ENCODE measurements at places on chromosomes 12 and 14.

DNA sequence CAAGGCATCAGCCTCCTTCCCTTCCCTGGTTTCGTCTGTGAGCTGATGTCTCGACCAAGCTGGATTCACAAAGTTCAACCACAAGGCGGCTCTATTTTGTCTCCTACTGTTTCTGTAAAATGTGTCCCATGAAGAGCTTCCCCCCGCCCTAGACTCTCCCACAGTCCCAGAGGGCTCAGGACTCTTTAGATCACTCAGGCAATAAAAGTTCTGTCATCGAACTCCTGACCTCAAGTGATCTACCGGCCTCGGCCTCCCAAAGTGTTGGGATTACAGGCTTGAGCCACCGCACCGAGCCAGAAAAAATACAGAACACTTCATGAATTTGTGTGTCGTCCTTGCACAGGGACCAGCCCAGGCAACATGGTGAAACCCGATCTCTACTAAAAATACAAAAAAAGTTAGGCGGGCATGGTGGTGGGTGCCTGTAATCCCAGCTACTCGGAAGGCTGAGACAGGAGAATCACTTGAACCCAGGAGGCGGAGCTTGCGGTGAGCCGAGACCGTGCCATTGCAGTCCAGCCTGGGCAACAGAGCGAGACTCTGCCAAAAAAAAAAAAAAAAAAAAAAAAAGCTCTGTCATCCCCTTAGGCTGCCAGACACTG is 149.4 kb downstream of the BCL11B start:
- peak; percentile 62 for DNase-seq

DNA sequence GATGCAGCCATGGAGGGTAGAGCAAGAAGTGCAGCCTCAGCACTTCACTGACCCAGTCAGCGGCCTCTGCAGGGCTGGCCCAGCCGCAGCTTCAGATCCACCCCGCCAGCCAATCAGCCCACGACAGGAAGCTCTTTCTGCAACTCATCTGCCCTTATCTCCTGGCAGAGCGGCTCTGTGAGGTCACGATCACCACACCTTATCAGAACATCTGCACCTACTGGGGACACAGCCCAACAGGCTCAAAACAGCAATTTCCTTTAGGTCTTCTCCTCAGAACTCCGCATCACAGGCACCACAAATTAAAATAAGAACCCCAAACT is 287.3 kb downstream of the BCL11B start:
- DNase-seq, result no peak

GRCh38 chr12:49251357-49251756 is 13.5 kb upstream of the TUBA1C start:
- no peak for DNase-seq

DNA sequence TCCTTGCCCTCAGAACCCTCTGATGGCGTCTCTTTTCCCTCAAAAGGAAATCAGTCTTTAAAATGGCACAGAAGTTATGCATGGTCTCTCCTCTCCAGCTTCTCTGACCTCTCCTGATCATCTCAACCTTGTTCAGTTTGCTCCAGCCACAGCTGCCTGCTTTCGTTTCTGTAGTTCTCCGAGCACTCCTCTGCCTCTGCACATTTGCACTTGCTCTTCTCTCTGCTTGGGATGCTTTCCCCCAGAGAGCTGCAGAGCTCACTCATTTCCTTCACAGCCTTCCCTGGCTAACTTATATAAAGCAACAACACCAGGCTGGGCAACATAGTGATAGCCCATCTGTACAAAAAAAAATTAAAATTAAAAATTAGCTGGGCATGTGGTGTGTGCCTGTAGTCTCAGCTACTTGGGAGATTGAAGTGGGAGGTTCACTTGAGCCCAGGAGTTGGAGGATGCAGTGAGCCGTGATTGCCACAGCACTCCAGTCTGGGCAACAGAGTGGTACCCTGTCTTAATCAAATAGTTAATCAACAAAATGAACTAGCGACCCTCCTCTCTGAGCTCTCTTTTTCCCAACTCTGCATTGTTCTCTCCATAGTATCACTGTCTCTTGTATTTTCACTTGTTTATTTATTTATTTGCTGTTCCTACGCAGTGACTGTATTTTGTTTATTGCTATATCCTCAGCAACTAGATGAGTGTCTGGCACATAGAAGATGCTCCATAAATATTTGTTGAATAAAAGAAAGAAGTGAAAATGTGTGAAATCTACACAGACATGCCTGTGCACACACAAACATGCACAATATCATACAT is 37.7 kb downstream of the PPFIBP1 start:
- no peak for DNase-seq

DNA sequence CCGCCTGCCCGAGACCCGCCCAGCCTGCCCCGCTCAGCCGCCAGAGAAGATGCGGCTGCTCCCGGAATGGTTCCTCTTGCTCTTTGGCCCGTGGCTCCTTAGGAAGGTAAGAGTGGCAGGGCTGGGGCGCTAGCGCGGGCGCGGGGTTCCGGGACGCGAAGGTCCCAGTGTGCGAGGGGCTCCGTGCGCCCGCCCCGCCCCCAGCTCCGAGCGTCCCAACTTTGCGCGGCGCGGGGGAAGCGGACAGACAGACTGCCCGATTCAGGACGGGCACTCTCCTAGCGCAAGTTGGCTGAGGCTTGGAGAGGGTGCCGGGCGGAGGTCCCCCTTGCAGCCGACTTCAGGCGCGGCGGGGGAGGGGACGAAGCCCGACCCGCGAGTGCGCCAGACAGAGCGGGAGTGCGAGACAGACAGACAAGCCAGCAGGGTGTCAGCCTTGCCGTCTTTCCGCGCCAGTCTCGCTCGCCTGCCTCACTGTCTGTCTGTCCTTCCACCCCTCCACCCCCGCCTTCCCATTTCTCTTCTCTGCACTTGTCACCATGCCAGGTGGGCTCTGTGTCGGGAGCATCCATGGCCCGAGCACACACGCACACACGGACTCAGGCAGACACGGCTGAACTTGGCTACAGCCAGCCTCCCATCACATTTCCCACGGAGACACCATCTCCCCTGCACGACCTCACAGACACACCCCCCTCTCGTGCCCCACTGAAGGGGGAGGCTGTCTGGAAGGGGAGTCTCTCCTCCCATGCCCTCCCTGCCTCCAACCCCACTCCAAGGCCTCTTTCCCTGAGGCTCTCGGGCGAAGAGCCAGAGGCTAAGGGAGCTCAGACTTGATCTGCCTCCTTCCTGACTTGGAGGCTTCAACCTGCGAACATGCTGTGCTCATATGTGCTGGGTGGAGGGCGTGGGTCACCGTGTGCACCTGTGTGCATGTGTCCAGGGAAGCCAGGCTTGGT is 606 bp downstream of the NXPH4 start:
- DNase-seq, result peak; percentile 23

DNA sequence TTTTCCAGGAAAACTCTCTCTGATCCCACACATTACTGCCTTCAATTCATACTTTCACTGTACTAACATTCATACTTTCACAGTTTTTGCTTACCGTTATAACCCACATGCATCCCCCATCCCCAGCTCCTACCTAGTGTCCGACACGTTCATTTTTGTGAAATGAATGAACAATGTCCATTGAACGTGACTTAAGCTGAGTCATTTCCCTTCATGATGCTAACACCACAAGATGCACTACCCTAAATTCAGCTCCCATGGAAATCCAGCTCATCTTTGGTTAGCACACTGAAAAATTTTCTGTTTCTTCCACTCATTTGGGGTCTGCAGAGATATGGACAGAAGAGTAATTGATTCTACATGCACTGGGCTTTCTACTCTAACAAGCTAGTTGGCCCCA is 84.7 kb downstream of the GALNT4 start:
- no peak for DNase-seq

DNA sequence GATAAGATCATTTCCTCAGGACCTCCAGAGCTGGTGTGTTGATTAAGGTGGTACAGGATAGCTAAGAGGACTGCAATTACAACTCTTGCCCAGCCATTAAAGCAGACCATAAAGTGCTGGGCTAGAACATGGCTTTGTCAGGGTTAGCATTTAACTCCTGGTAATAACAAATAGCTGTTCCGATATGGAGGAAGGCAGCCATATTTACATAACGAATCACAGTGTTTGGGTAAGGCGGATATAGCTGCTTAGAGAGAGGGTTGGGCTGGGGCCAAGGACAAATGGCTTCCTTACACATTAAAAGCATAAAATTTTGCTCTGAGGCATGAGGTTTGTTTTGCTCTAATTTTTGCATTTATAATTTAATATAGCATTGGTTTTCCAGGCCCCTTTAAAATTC is 297.7 kb upstream of the DDHD1 start:
- no peak for DNase-seq

DNA sequence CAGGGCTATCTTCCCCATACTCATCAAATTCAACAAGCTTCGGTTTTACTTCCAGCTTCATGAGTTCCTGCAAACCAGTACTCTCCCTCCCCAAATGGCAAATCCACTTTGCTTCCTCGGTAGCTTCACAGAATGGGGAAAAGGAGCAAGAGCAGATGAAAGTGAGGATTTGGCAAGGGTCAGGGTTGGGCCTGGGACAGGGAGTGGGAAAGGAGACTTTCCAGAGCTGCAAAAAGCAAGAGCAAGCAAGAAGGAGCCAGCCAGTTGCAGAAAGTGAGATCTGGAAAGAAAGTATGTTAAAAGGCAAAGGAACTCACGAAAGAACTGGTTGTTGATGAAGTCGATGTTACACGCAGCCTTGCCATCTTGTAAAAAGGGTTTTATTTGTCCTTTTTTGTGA is 522.8 kb upstream of the TBX3 start:
- DNase-seq, result no peak

- no peak for DNase-seq
Measured at GRCh38 chr12:57882575-57882974, 36.0 kb upstream of the CTDSP2 start.

- no peak for DNase-seq
Measured at GRCh38 chr14:28983279-28983678, 216.7 kb downstream of the FOXG1 start.

DNA sequence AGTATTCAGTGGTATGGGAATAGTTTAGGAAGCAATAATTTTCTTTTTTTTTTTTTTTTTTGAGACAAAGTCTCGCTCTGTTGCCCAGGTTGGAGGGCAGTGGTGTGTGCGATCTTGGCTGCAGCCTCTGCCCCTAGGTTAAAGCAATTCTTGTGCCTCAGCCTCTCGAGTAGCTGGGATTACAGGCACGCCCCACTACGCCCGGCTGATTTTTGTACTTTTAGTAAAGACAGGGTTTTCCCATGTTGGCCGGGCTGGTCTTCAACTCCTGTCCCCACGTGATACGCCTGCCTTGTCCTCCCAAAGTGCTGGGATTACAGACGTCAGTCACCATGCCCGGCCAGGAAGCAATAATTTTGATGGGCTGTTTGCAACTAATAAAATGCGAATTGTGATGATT is 62.1 kb downstream of the ATG14 start:
- DNase-seq, result no peak

DNA sequence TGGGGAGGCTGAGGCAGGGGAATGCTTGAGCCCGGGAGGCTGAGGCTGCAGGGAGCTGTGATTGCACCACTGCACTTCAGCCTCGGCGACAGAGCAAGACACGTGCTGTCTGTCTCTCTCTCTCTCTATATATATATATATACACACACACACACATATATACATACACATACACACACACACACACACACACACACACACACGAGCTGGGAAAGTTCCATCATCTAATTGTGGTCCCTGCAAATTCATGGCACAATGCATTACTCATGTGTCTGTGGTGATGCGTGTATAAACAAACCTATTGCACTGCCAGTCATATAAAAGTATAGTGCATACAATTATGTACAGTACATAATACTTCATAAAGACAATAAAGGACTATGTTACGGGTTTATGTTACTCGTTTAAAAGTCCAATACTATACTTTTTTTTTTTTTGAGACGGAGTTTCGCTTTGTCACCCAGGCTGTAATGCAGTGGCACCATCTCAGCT is 36.6 kb downstream of the WDR89 start:
- DNase-seq, result no peak

GRCh38 chr14:38989922-38990546 is 113.0 kb downstream of the SEC23A start:
- no peak for DNase-seq

DNA sequence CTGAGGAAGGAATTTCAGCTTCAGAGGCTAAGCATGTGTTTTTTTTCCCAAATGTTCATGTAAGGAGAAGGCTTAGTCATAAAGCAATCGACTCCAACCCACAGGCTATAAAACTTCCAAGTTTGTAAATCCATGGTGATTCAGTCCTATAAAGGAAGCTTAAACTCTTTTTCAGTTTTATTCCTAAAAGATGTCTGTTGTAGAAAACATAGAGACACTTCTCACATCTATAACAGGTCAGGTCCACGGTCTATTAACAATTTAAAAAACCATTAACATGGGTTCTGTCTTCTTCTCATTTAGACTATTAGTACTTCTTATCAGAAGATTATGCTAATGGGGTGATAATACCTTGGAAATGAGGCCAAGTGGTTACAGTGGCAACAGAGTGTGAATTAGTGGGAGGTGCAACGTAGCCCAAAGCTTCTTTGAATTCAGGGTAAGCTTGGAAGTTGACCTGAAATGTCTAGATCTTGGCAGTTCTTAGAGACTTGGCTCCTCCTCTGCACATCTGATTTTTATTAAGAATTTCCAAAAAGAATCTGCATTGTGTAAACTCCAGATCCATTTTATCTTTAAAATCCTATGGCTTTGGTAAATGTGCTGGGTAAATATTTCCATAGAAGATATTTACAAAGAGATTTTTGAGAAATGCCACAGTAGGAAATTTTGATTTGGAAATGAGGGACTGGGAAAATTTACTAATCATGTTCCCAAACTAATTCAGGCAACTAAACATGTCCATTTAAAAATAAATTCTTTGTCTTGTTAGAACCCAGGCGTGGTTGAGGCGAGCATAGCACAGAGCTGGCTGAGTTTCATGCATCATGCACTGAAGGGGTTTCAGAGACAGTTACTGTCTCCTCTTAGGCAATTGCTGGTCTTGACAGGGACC is 86.4 kb downstream of the EML1 start:
- no peak for DNase-seq

- DNase-seq, result no peak
Measured at GRCh38 chr12:109276160-109276559, 32.9 kb downstream of the FOXN4 start.

- no peak for DNase-seq
Measured at GRCh38 chr14:64955297-64955696, 12.8 kb upstream of the GPX2 start.

- DNase-seq, result peak; percentile 12
Measured at GRCh38 chr12:88993651-88994050, 358.6 kb downstream of the DUSP6 start.

GRCh38 chr14:103105580-103106150 is 11.1 kb downstream of the EXOC3L4 start:
- no peak for DNase-seq

- DNase-seq, result peak; percentile 28
Measured at GRCh38 chr12:71840231-71840847, 780 bp downstream of the TBC1D15 start.

DNA sequence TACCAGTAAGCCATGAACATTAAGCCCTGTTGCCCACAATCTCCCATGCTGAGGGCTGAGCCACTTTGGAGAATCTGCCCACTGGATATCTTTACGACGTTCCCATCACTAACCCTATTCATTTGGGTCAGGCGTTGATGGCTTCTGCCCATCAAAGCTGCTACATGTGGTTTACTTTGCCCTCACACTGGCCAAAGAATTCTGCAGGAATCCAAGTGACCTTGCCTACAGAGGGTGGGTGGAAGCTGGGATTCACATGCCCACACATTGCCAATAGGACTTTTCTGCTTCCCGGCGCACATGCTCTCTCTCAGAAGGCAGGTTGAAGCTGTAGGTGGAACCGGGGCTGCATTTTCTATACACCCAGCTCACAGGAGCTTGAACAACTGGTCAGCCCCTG is 28.3 kb downstream of the OAS2 start:
- no peak for DNase-seq

All from HEK293T (cell line).